ENCODE measurements at places on chromosomes 5 and 9.

DNA sequence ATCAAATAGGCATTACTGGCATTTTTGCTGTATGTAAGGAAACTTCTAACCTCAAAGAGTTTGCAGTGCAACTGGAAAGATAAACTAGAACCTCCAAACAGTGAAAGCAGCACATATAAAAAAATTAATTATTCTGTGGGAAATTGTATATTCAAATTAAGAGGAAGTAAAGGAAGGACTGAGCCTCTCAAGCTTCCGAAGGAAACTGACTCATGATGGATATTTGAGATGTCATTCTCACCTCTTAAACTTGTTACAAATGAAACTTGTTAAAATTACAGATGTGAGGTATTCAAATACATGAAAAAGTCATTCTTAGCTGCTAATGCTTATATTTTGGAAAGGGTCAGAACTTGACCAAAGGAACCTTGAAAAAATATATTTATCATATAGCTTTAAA, 538.7 kb downstream of the PDE4D start:
- no peak for DNase-seq

- no peak for DNase-seq
Measured at GRCh38 chr9:13282998-13283397, 3.5 kb upstream of the MPDZ start.

GRCh38 chr9:109794361-109795012, 14.5 kb downstream of the PALM2AKAP2 start:
- no peak for DNase-seq

DNA sequence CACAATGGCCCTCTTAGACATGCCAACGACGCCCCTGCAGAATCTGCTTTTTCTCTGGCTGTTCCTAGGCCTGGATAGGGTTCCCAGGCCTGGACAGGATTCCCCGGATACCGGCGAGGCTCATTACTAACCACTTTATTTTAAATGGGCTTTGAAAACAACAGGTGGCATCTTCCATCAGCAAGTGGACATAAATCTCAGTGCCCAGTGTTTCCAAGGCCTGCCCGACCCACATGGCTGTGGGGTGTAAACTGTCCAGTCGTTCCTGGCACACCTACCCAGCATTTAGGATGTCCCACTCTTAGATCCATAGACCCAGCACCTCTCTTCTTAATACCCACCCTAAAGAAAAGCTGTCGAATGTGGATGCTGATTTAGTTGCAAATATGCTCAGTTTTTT, 896 bp downstream of the CMBL start:
- DNase-seq = no peak

DNA sequence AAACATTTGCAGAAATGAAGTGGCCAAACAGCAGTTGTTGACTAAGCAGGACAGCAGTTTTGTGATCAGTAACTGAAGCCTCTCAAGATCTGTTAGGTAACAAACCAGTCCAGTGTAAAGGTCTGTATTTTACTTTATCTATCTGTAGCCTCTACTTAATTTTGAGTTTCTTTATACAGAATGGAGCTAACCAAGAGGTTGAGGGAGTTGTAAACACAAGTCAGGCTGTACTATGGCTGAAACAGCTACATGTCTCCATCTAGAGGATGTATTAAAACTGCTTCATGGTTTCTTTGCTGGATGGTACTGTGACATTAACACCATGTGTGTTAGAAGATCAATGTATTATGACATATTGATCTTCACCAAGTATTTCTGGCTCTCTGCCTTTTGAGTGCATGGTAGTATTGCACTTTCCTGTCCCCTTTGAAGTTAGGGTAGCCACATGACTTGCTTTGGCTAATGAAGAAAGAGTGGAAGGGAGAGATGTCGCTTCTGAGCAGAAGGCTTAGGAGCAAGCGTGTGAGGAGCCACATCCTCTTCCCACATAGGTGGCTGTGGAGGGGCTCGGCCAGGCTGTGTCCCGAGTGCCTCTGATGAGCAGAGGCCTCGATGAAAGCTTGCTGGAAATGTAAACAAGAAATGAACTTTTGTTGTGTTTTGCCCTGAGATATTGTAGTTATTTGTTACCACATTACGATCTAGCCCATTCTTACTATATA, 105.6 kb upstream of the PCA3 start:
- DNase-seq = no peak

DNA sequence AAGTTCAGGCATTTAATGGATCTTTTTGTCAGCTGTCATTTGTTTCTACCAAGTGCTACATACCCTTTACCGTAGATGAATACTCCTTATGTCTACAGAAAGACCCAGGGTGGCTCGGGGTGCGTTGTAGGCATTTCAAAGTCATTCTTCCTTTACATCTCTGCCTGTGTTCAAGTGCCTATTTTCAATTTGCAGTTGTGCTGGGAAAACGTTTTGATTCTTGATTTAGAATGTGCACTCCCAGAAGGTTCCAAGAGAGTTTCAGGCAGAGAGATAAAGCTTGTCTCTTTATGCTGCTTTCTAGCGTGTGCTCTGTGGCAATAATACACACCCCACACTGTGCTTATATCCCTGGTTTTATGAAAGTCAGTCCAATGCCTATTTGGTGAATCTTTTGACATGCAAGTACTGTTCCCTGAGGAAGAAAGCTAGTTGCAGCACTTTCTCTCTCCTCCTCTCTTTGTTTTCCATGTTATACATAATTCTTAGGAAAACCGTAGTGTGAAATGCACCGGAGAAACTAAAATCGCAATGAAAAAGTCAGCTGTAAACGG, 828.1 kb upstream of the ZNF608 start:
- no peak for DNase-seq

DNA sequence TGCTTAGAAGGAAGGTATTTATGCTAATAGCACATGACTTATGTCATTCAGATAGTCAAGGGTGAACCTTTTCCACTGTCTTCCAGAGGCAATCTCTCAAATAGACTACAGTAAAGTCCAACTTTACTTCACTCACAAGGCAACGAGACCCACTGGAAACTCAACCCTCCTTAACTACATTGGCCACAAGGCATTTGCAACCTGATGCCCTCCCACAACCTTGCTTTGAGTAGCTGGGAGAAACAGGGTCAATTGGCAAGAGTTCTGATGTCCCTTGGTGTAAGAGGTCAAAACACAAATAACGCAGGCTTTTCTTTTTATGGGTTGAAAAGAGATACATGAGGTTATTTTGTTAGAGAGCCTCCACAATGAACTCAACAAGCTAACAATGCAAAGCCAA, 6.1 kb downstream of the GAS1 start:
- no peak for DNase-seq

Measured in stimulated activated CD8-positive, alpha-beta memory T cell treated with anti-CD3 and anti-CD28 coated beads, Interleukin-2, amount 100 ng/mL, for 1 hour (primary cell).